Stimulated activated CD8-positive, alpha-beta memory T cell treated with anti-CD3 and anti-CD28 coated beads, Interleukin-4, amount 100 ng/mL, for 4 hours (primary cell): ENCODE measurements at places on chromosomes 6 and 20.

GRCh38 chr6:146543940-146544615, 445 bp downstream of the RAB32 start:
- no peak for DNase-seq

GRCh38 chr20:53859684-53860083, 210.7 kb downstream of the BCAS1 start:
- no peak for DNase-seq

GRCh38 chr6:132866762-132867449, 52.5 kb downstream of the RPS12 start:
- no peak for DNase-seq

- no peak for DNase-seq
These were observed 29.3 kb downstream of the BCAS4 start for GRCh38 chr20:50824137-50824536.

DNA sequence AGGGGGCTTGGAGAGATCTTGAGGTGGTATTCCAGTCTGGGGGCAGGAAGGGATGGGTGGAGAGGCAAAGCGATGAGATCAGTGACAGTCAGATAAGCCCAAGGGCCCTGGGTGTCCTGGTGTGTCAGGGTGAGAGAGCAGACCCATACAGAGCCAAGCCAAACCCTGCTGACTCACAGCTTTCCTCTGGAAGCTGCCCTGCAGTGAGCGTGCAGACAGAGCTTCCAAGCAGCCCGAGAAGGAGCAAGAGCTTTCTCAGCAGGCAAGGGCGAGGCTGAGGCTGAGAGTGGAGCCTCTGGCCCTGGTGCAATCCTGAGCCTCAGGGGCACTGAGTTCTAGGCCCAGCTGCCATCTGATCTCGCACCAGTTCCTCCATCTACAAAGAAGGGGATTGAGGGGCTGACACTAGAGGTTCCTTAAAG, 91.1 kb upstream of the HIVEP1 start:
- no peak for DNase-seq
